ENCODE measurements at places on chromosomes 2 and 18.

DNA sequence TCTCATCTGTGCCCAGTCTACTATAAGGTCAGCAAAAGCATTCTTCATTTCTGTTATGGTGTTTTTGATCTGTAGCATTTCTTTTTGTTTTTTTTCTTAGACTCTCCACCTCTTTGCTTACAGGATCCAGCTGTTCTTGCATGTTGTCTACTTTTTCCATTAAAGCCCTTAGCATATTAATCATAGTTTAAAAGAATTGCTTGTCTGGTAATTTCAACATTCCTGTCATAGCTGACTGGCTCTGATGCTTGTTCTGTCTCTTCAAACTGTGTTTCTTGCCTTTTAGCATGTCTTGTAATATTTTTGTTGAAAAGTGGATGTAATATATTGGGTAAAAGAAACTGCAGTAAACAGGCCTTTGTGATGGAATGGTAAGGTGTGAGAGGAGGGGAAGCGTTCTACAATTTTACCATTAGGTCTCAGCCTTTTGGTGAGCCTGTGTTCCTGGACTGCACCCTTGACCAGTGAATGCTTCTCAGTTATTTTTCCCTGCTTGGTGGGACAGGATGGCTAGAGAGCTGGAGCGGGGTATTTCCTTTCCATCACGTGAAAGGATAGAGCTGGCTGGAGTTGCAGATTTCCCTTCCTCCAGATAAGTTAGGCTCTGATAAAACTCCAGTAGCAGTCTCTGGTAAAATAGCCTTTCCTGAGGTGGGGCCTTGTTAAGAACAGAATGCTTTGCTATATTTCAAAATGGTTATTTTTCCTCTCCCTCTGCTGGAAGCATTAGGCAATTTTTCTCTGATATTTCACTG, 65.4 kb downstream of the PLA2R1 start:
- DNase-seq = no peak

- DNase-seq = no peak
Measured at GRCh38 chr2:57726294-57726693, 320.3 kb upstream of the VRK2 start.

- DNase-seq = no peak
Measured at GRCh38 chr2:233278921-233279320, 27.4 kb downstream of the ATG16L1 start.

DNA sequence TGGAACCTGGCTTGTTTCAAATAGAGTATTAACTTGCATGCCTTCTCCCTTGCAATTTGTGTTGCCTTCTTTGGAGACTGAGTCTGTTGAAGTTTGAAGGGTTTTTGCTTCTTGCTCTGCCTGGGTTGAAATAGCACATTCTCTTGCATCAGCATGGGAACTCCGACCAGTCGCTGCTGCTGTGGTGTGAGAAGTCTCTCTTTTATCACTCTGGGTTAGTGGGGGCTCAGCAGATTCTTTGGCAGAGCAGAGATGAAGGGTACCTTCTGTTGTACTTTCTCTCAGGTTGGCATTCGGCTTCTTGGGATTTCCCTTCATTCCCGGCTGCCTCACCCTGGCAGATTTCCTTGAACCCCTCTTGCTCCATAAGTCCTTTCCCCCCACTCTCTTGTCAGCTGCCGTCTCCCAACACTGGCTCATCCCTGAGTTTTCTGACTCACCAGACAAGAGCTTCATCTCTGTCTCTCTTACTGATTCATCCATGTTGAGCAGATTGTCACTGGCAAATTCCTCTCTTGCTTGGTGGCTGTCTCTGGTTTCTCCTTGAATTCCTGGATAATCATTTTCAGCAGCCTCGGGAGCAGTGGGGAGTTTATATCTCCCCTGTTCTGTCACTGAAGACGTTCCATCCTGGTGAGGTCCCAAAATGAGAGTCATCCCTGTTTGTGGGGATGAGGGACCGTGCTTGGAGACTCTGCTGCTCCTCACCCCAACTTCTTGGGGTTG, 49.9 kb downstream of the ALPK2 start:
- DNase-seq = no peak

GRCh38 chr2:109185821-109186570, 57.0 kb downstream of the SH3RF3 start:
- DNase-seq = no peak

- DNase-seq = no peak
Measured at GRCh38 chr18:49658823-49659404, 97.1 kb downstream of the LIPG start.

DNA sequence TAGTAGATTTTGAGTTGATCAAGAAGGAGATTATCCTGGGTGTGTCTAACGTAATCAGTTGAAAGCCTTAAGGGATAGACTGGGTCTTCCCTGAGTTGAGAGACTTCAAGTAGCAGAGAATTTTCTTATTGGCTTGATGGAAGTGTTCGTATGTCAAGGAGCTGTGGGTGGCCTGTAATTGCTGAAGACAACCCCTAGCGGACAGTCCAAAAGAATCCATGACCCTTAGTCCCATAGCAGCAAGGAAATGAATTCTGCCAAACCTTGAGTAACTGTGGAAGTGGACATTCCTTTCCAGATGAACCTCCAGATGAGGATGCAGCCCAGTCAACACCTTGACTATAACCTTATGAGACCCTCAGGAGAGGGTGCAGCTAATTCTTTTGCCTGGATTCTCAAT, 786.3 kb downstream of the SOCS6 start:
- no peak for DNase-seq

GRCh38 chr2:39335930-39336329, 92.2 kb upstream of the CDKL4 start:
- DNase-seq = no peak

DNA sequence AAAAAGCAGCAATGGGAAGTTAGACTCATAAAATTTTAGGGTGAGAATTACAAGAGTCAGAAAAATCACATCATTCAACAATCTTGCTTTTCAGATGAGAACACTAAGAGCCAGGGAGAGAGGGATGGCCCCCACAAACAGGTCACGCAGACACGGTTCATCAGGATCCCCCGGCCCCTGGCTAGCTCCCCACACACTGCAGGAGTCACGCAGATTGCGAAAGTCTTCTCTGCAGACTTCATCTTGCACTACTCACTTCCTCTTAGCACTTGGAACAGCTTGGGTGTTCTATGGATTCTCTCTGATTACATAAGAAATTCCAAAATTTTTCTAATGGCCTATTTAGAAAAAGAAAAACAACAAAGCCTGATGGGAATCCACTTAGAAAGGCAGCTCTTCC, 21.6 kb upstream of the SULT1C2 start:
- no peak for DNase-seq
